ENCODE measurements at places on chromosomes 6 and 20.

- DNase-seq: no peak
These were observed 4.8 kb upstream of the ADGB start for GRCh38 chr6:146593986-146594385.

GRCh38 chr6:44078827-44079671 is 48.2 kb downstream of the MRPL14 start:
- DNase-seq: peak; percentile 60

GRCh38 chr20:23047001-23047737 is 2.3 kb downstream of the THBD start:
- DNase-seq: no peak

GRCh38 chr6:299104-299980 is 7.1 kb downstream of the DUSP22 start:
- no peak for DNase-seq

DNA sequence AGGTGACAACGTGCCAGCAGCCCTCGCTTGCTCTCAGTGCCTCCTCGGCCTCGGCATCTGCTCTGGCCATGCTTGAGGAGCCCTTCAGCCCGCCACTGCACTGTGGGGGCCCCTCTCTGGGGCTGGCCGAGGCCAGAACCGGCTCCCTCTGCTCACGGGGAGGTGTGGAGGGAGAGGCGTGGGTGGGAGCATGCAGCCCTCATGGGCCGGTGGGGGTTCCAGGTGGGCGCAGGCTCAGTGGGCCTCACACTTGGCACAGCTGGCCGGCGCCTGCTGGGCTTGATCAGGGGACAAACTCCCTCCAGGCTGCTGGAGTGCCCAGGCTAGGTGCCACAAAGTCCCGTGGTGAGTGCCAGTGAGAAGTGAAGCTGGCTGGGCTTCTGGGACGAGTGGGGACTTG is 566.6 kb upstream of the ID4 start:
- DNase-seq: no peak

DNA sequence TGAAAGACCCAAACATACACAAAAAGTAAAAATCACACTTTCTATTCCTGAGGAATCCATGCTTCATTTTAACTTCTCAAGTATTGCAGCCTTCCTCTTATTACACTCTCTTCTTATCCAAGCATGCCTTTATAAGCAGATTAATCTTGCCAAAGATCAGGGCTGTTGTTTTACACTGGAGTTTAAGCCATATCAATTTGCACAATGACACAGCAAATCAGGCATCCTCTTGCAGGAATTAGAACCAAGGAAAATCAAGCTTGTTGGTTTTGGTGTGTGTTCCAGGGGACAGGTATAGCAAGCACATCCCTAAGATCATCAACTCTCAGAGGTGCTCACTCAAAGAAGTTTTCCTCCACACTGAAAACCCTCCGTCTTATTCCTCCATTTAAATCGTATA is 69.5 kb downstream of the CYP39A1 start:
- no peak for DNase-seq

DNA sequence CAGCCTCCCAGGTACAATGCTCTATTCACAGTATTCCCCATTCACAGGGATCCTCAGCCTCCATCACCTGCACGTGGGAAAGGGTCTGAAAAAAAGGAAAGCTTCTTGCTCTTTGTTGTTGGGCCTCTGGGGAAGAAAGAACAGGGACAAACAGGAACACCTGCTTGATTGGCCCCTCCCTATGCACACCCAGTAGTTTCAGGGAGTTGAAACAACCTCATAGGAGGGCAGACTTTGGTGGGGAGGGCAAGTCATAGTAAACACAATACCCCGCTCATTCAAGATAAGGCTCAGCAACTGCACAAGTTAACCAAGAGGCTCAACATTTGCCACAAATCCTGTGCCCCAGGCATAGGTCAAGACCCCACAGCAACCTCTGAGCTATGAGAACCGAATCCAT is 1.7 kb downstream of the GHRH start:
- no peak for DNase-seq

GRCh38 chr6:150528648-150529285 is 70.9 kb upstream of the PLEKHG1 start:
- DNase-seq: no peak

DNA sequence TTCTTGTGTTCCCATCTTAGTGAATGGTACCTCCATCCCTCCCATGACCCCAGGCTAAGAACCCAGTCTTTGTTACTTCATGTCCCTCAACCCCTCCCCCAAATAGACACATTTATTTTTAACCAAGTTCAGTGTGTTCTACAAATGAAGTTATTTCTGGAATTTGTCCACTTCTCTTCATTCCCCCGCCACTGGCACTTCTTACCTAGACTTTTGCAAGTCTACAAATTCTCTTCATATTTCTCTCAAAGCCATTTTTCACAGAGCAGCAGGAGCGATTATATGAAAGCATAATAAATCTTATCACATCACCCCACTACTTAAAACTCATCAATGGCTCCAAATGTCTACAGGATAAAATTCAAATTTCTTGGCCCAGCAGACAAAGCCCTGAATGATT is 131.4 kb downstream of the BTBD9 start:
- no peak for DNase-seq

DNA sequence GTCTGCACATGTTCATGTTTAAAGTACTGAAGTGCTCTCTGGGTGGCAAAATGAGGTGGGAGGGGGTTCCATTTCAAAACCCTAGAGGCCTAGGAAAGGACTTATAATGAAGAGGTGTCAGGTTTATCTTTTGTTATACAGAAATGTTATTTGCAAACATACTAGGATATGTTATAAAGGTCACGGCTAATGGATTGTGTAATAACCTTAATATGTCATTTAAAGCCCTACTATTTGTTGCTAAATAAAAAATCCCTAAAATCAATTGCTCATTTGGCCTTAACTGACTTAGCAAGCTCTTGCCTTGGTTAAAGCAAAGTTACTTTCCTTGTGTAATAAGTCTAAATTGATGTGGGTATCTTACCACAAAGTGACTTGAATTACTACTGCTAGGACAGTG is 8.8 kb downstream of the NKX2-4 start:
- DNase-seq: no peak

DNA sequence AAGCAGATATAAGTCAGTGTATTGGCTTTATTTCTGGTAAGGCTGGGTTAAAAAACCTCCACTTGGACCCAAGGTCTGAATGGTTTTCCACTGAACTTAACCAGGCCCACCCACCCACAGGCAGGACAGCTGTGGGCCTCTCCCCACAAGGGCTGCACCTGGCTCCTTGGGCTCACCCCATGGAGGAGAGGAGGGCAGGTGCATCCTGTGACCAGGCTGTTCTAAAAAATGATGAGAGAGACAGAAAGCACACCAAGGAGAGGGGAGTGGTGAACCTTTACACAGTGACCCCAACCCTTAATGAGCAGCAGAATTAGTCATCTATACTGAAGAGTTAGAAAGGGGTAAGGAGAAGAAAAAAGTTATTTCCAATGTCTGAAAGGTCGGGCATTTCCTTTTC is 34.5 kb upstream of the DUSP22 start:
- no peak for DNase-seq

DNA sequence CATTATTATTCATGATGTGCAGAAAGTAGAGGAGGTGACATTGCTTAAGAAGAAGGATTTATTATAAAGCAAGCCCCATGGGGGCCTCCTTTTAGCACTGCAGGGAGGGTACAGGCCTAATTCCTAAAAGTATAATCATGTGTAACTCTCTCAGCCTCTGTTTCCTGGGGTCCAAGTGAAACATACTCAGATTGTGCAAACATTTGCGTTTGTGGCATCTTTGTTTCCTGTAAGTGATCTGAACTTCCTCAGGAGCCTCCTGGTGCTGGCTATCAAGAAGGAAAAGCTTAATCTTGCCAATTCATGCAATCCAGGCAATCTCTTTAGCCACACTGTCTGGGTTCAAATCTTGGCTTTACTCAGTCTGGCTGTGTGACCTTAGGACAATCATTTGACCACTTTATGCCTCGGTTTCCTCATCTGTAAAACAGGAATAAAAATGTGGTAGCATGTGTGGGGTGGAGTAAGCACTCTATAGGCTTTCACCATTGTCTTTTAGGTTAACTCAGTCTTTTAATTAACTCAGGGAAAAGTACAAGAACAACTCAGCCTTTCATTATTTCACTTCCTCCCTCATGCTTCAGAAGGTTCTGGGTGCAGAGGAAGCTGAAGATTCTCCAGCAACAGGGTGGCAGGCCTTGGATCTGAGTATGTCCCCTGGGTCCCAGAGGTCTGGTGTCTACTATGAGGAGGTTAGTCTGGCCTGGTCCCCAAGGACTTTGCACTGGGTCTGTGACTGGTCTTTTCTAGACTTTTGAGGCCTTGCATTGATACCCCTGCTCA is 831 bp upstream of the SIRPB2 start:
- DNase-seq: no peak
